CD4-positive, alpha-beta T cell treated with Interleukin-2 at 100 ng/mL for 4 hours (primary cell): ENCODE measurements at places on chromosomes 1 and 21.

- DNase-seq, result no peak
These were observed 81.5 kb downstream of the SYT2 start for GRCh38 chr1:202628646-202629215.

GRCh38 chr1:188154761-188155160 lies 1326.0 kb downstream of the PLA2G4A start:
- DNase-seq, result no peak

GRCh38 chr1:204293605-204294337 lies 66.0 kb downstream of the PLEKHA6 start:
- no peak for DNase-seq

DNA sequence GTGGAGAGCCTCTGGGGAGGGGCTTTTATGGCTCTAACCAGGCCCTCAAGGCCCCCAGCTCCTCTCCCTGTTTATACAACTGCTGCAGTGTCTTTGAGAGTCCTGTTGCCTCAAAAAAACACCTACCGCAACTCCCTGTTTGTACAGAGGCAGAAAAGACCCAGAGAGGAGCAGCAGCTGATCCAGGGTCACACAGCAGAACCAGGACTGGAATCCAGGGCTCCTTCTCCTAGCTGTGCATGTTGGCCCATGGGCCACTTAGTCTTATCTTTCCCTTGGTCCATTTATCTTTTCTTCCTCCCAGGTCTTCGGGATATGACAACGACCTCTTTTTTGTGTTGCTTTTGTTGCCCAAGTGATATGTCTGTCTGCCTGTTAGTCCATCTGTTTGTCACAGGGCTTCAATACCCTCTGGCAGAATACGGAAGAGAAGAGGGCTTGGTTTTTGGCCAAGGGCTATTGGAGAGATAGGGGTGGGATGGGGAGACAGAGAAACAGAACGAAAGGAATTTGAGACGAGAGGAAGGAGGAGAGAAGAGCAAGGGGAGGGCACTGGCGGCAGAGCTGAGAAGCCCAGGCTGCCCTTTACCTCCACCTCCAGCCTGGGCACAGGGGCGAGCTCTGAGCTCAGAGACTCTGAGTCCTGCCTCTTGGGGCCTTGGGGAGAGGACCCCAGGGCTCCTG lies 33.5 kb upstream of the WASF2 start:
- DNase-seq, result no peak

DNA sequence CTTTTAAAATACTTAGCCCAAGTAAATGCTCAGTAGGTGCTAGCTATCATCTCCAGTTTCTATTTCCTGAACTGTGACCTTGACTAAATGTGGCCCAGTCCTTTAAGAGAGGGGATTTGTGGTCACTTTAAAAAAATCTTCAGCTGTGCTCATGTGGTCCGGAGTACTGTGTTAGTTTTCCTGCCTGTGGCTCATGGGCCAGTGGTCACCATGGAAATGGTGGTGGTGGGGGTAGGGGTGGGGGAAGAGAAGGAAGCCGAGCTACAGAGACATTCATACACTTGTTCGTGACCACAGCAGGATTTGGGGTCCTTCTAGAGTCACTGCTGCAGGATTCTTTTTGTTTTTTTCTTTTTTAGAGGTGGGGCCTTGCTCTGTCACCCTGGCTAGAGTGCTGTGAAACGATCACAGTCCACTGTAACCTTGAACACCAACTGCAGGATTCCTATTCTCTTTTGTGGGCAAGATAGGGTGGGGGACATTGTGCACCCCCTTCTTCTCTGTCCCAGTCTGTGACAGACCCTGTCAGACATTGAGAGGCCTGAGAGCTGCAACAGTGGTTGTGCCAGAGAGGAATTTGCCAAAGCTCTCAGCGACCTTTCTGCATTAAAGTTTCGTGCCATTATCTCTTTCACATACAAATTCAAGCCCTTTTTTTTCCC lies 25.8 kb downstream of the KIF26B start:
- DNase-seq, result no peak

GRCh38 chr1:229253151-229253974 lies 17.5 kb upstream of the RAB4A start:
- peak; percentile 69 for DNase-seq

GRCh38 chr1:182768963-182769362 lies 20.6 kb upstream of the NPL start:
- no peak for DNase-seq

DNA sequence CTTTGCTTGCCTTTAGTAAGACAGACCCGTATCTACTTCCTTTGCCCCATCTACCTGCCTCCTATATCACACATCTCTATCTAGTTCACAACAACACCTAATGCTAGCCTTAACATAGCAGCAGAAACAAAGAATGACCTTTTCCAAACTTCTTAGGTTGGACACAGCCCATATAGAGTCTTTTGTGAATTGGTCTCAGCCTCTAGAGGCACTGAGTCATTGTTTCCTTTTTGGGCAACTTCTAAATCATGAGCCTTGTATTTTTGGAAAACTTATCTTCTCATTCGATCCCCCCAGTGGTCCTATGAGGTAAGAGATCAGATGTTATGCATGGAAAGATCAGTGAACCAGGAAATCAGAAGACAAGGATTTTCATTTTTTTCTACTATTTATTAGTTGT lies 679.4 kb upstream of the USP24 start:
- DNase-seq, result no peak

GRCh38 chr1:17903386-17903785 lies 148.3 kb downstream of the ACTL8 start:
- no peak for DNase-seq

DNA sequence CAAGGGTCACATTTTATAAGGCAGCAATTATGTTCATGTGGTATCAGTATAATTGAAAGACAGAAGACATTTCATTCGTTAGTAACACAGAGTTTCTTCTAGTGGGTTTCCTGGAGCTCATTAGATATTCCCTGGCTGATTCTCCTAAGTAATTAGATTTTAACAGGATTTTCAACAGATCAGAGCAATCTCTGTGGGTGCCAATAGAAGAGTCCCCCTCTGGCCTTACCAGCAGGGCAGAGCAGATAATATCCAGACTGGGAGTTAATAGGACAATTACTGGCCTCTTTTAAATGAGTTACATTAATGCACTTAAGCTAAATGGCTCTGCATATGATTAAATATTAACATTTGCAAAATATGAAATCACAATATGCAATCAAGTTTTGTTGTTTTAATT lies 74.2 kb upstream of the FOXD3 start:
- no peak for DNase-seq

- peak; percentile 91 for DNase-seq
These were observed 30.8 kb upstream of the ABCG1 start for GRCh38 chr21:42187976-42188653.

GRCh38 chr1:207825719-207826556 lies 74.1 kb downstream of the CD46 start:
- peak; percentile 89 for DNase-seq

- DNase-seq, result no peak
These were observed 2.6 kb downstream of the NCMAP start for GRCh38 chr1:24558455-24558854.

- DNase-seq, result no peak
These were observed 113.9 kb upstream of the COL6A1 start for GRCh38 chr21:45867671-45868081.

DNA sequence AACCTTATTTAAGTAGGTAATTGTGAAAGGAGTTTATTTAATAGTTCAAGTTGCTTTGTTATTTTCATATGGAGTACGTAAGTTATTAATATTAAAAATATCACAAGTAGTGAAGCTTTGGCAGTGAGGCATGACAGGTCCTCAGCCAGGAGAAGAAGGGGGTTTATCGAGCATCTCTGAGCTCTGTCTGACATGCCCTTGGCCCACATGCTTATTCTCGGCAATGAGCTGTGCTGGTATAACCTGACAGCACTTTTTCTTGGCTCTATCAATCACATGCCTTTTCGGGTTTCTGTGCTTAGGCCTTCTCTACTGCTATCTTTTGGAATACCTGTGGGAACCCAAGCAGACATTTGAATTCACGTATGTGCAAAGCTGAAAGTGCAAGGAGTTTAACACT lies 84.8 kb downstream of the OLFM3 start:
- no peak for DNase-seq

- DNase-seq, result no peak
These were observed 38.5 kb downstream of the AGPAT3 start for GRCh38 chr21:43903451-43904091.

DNA sequence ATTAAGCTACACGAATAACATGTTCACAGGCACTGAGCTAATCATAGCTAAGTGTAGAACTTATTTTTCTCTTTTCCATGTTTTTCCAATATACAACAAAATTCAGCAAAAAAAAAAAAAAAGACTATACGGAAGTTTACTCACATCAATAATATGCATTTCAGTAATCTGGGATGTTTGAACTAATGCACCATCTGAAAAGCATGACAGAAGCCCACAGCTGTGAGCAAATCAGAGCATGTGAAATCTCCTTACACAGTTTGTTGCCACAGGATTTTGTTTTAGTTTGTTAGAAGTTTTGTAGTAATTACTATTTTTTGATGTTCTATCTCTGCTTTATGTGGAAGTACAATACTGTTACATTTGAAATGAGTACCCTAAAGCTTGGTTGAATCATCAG lies 1051.7 kb downstream of the TTLL7 start:
- no peak for DNase-seq

DNA sequence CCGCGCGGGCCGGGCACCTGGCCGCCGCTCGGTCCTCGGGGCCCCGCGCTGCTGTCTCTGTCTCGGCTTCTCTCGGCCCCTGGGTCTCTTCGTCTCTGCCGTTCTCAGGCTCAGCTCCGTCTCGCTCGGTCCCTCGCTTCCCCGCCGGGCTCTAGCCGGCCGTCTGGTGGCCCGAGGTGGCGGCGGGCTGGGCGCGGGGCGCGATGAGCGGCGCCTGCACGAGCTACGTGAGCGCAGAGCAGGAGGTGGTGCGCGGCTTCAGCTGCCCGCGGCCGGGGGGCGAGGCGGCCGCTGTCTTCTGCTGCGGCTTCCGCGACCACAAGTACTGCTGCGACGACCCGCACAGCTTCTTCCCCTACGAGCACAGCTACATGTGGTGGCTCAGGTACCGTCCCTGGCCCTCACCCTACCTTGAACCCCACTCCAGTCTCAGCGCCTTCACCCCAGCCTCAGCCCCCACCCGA lies 355 bp downstream of the SHISAL2A start:
- DNase-seq, result peak; percentile 31

DNA sequence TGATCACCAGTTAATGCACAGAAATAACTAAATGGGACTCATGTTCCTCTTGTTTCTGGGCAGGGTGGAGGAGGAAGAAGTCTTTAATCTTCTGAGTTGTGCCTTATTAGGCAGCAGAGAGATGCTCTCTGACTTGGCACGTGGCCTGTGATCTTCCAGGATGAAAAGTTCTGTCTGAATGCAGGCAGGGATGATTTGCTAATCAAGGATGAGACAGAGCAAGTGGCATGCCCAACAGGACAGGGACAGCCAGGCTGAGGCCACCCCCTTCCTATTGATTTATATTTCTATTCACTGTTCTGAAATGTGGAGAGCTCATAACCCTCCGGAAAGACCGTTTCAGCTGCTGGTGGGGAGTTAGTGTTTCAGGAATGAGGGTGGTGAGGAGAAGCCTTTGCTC lies 477.8 kb upstream of the CAMK1G start:
- DNase-seq, result no peak

- no peak for DNase-seq
These were observed 4.2 kb upstream of the GJB5 start for GRCh38 chr1:34750610-34751009.

GRCh38 chr1:6545276-6546112 lies 8.8 kb downstream of the NOL9 start:
- DNase-seq, result peak; percentile 6

DNA sequence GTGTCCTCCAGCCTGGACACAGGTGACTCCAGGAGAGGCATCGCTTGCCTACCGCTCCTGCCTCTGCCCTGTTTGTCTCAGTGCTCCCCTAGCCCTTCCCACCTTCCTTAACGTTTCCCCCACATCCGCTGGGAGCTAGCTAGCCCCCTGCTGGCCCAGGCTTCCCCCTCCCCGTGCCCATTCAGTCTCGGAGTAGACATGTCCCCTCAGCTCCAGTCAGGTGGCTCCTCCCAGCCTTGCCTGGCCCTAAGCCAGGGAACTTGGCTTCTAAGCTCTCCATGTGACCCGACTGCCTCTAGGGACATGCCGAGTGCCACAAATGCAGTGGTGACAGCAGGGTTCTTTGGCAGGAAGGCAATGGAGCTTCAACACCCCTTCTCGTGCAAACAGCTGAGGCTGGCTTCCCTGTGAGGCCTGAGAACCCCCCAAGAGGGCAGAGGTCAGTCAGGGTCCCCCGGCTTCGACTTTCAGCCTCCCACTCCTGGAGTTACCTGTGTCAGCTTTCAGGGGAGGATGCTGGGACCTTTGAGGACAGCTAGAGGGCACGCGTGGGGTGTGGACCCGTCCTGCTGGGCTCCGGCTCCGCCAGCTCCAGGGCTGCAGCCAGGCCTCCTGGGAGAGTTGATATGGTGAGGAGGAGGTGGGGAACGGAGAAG lies 16.2 kb downstream of the DRAXIN start:
- no peak for DNase-seq

- DNase-seq, result no peak
These were observed 102.2 kb upstream of the HAO2 start for GRCh38 chr1:119266386-119266785.

GRCh38 chr1:224666913-224667312 lies 50.8 kb downstream of the CNIH3 start:
- no peak for DNase-seq

GRCh38 chr21:17512253-17513213 lies at the start of gene CXADR:
Gene CXADR, plus strand, starts transcription at chr21:17513043. Its CDS starts 87 bp downstream, at chr21:17513130.
- peak; percentile 79 for DNase-seq

- no peak for DNase-seq
These were observed 220.4 kb downstream of the TPR start for GRCh38 chr1:186154651-186155050.

- no peak for DNase-seq
These were observed 23.3 kb upstream of the PCP4 start for GRCh38 chr21:39843916-39844315.

- DNase-seq, result no peak
These were observed 324.1 kb downstream of the BARHL2 start for GRCh38 chr1:90393025-90393424.

- DNase-seq, result no peak
These were observed 456.2 kb downstream of the KCNT2 start for GRCh38 chr1:196152086-196152485.

DNA sequence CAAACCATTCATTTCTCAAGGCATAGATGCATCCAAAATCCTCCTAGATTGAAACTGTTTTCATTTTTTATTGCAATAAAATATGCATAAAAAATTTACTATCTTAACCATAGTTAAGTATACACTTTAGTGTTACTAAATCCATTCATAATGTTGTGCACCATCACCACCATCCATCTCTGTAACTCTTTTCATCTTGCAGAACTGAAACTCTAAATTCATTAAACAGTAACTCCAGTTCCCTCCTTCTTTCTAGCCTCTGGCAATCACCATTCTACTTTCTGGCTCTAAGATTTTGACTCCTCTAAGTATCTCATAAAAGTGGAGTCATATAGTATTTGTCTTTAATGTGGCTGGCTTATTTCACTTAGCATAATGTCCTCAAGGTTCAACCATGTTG lies 236.8 kb downstream of the SMYD3 start:
- no peak for DNase-seq

- DNase-seq, result no peak
These were observed 16.3 kb upstream of the BEND5 start for GRCh38 chr1:48792961-48793360.

GRCh38 chr21:19987671-19988070 lies 1010.5 kb upstream of the NCAM2 start:
- no peak for DNase-seq

GRCh38 chr21:32916522-32917099 lies 109.1 kb upstream of the OLIG2 start:
- peak; percentile 5 for DNase-seq
